ENCODE measurements at places on chromosomes 3 and 15. TPM values are rescaled to one million over a fixed set of nuclear protein-coding genes. Genes with fewer than 3 reads are reported as not detected.

- no peak overlapping the region for H3K27ac ChIP-seq
- peaks cover 6% of the 10 kb centered on the region for H3K27me3 ChIP-seq
- no peaks in the 10 kb centered on the region for H3K4me1 ChIP-seq
- no peak for DNase-seq
These were observed 256.6 kb downstream of the OCA2 start for GRCh38 chr15:27842526-27842925.

DNA sequence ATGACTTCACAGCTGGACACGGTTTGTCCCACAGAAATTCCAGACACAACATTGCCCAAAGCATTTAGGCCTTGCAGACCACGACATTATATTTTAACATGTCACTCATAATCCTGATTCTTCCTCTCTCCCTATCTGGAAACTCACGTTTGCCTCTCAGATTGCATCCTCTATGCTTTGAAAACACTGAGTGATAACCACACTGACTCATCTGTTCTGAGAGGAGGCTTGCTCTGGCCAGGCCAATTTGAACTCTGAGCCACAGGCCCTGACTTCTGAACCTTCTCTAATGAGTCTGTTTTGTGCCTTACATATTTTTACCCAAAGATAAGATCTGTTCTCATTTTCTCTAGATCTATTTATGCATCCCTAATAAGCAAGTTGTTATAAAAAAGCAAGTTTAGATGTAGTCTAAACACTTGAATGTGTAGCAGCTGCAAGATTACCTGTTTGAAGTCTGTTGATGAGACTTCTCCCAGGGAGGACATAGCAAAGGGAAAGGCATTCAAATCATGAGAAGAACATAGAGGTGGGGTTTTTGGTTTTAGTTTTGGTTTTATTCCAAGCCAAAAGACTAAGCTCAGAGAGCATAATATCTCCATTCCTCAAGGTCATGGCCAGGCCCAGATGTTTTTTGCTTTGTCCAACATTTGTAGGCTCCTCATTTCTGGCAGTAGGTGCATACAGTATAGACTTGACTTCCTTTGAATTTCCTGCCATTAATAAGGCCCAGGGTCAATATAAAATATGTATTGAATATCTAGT lies 234.4 kb upstream of the LRTM1 start:
- no peak overlapping the region for H3K27ac ChIP-seq
- H3K4me1 ChIP-seq = no peaks in the 10 kb centered on the region
- no peak for DNase-seq
- no peaks in the 10 kb centered on the region for H3K27me3 ChIP-seq

- no peaks in the 10 kb centered on the region for H3K36me3 ChIP-seq
- no peak overlapping the region for H3K4me3 ChIP-seq
- peaks cover 5% of the 10 kb centered on the region for H3K4me1 ChIP-seq
- no peak for DNase-seq
- no peaks in the 10 kb centered on the region for H3K27me3 ChIP-seq
These were observed 223.6 kb upstream of the TBL1XR1 start for GRCh38 chr3:177420651-177421480.

GRCh38 chr3:186172353-186172752 lies 63.5 kb upstream of the ETV5 start:
- no peaks in the 10 kb centered on the region for H3K36me3 ChIP-seq
- H3K27ac ChIP-seq = peak overlapping the region; percentile 47
- H3K4me3 ChIP-seq = no peak overlapping the region
- peaks cover 6% of the 10 kb centered on the region for H3K4me1 ChIP-seq
- DNase-seq = no peak
- peaks cover 10% of the 10 kb centered on the region for H3K27me3 ChIP-seq

DNA sequence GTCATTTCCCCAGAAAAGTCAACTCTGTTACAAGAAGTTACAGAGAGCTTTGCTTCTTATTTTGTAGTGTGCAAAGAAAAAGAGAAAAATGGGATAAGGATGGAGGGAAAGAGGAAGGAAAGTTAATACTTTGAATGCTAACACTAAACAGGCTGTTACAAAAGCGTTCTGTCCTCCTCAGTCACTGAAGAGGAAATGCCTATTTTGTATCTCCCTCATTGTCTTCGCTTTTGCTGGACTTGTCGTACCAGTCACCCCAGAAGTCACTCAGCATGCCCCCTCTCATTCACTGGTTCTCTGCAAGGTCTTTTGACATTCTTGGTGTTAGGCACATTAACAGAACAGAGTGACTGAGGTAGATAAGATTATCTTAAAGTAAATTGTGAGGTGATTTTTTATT lies 129.6 kb downstream of the ALCAM start:
- peaks cover 12% of the 10 kb centered on the region for H3K36me3 ChIP-seq
- no peaks in the 10 kb centered on the region for H3K27me3 ChIP-seq
- H3K27ac ChIP-seq = peak overlapping the region; percentile 38
- peaks cover 12% of the 10 kb centered on the region for H3K4me1 ChIP-seq
- no peak overlapping the region for H3K4me3 ChIP-seq

GRCh38 chr3:57957824-57958223 lies 50.4 kb upstream of the FLNB start:
- no peak overlapping the region for H3K4me3 ChIP-seq
- H3K27ac ChIP-seq = no peak overlapping the region
- H3K4me1 ChIP-seq = peaks cover 15% of the 10 kb centered on the region
- H3K36me3 ChIP-seq = no peaks in the 10 kb centered on the region

DNA sequence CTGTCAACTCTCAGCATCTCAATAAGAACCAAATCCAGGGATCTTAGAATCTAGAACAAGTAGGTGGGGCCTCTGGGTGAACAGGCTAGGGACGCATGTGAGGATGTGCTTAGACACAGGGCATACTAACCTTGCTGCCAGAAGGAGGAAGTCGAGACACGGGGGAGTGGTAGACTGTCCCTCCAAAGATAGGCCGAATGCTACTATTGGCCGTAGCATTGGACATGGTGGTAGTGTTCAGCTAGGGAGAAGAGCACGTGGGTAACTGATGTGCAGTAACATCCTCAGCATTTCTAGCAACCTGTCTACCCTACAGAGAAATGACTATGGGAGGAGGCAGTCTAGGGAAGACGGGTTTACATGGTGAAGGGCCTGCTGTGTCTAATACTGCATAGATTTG lies 15.6 kb downstream of the RCCD1 start:
- no peak overlapping the region for H3K27ac ChIP-seq
- H3K27me3 ChIP-seq = no peaks in the 10 kb centered on the region
- no peak overlapping the region for H3K4me3 ChIP-seq
- no peaks in the 10 kb centered on the region for H3K4me1 ChIP-seq
- no peak for DNase-seq

GRCh38 chr3:170953736-170954135 lies 45.3 kb upstream of the EIF5A2 start:
- H3K27me3 ChIP-seq = peaks cover 9% of the 10 kb centered on the region
- H3K4me3 ChIP-seq = no peak overlapping the region
- no peaks in the 10 kb centered on the region for H3K36me3 ChIP-seq
- no peak for DNase-seq
- H3K27ac ChIP-seq = no peak overlapping the region

GRCh38 chr15:81106560-81106959 lies 27.5 kb upstream of the CFAP161 start:
- DNase-seq = peak; percentile 14
- H3K27ac ChIP-seq = no peak overlapping the region
- H3K36me3 ChIP-seq = no peaks in the 10 kb centered on the region
- H3K4me1 ChIP-seq = peaks cover 4% of the 10 kb centered on the region
- H3K27me3 ChIP-seq = peaks cover 36% of the 10 kb centered on the region

- peaks cover 36% of the 10 kb centered on the region for H3K4me1 ChIP-seq
- no peak overlapping the region for H3K4me3 ChIP-seq
- no peak for DNase-seq
- no peak overlapping the region for H3K27ac ChIP-seq
- peaks cover 9% of the 10 kb centered on the region for H3K36me3 ChIP-seq
These were observed 11.2 kb downstream of the SCAP start for GRCh38 chr3:47464588-47464987.

- no peak overlapping the region for H3K27ac ChIP-seq
- no peaks in the 10 kb centered on the region for H3K36me3 ChIP-seq
- H3K4me3 ChIP-seq = no peak overlapping the region
- no peaks in the 10 kb centered on the region for H3K4me1 ChIP-seq
- DNase-seq = no peak
- H3K27me3 ChIP-seq = no peaks in the 10 kb centered on the region
These were observed 382.9 kb downstream of the OTOL1 start for GRCh38 chr3:161879470-161879869.

- no peaks in the 10 kb centered on the region for H3K4me1 ChIP-seq
- no peak overlapping the region for H3K4me3 ChIP-seq
- no peaks in the 10 kb centered on the region for H3K36me3 ChIP-seq
- H3K27me3 ChIP-seq = peaks cover 9% of the 10 kb centered on the region
- no peak for DNase-seq
- no peak overlapping the region for H3K27ac ChIP-seq
These were observed 33.6 kb downstream of the ADAMTS17 start for GRCh38 chr15:100308213-100308600.

DNA sequence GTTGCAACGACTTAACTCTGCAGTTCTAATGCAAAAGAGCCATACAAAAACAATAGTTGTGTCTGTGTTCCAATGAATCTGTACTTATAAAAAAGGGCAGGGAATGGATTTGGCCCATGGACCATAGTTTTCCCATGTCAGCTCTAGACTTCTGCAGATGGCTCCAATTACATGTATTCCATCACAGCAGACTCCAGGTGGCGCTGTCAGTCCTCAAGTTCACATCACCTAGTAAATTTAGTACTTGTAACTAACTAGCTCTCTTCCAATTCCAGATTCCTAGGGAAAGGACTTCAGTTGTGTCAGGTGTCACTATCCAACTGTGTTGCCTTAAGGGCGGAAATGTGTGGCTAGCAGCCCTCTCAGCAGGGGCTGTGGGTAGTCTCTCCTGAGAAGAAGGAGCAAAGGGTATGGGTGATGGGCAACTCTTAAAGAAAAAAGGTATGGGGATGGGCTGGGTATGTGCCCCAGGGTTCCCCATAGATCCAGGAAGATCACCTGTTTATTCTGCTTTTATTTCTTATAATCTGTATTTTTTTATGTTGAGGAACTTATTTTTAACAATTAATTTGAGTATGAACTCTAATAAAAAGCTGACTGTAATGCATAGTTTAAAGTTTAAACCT lies 36.2 kb downstream of the BBS4 start:
- DNase-seq = peak; percentile 30
- peaks cover 3% of the 10 kb centered on the region for H3K4me1 ChIP-seq
- peaks cover 16% of the 10 kb centered on the region for H3K36me3 ChIP-seq
- H3K27me3 ChIP-seq = no peaks in the 10 kb centered on the region

DNA sequence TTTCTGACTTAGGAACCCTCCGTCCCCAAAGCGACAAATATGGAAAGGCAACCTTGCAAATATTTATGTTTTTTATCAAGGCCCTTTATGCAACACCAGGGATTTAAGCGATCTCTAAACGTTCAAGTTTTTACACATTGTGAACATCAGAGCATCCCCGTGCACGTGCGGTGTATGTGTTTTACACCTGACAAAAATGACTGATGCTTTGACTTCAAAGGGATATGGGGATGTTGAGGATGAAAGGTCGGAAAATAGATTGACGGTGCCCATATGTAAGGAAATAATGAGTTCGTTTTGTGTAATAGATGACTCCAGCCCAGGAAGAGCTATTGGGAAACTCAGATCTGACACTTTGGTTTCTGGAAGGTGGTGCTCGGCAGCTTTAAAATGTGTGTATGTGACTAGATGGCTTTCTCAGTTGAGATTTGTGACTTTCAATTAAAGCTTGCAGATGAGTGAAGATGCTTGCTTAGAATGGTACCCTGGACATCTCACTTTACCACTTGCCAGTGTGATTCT lies 866 bp downstream of the SLC49A4 start:
- H3K4me3 ChIP-seq = peak overlapping the region; percentile 70
- no peaks in the 10 kb centered on the region for H3K27me3 ChIP-seq
- peaks cover 21% of the 10 kb centered on the region for H3K4me1 ChIP-seq
- DNase-seq = peak; percentile 12
- peak overlapping the region; percentile 72 for H3K27ac ChIP-seq
- H3K36me3 ChIP-seq = no peaks in the 10 kb centered on the region

- no peak overlapping the region for H3K4me3 ChIP-seq
- DNase-seq = no peak
- no peaks in the 10 kb centered on the region for H3K4me1 ChIP-seq
- no peak overlapping the region for H3K27ac ChIP-seq
These were observed 39.7 kb upstream of the PLOD2 start for GRCh38 chr3:146200461-146201220.

DNA sequence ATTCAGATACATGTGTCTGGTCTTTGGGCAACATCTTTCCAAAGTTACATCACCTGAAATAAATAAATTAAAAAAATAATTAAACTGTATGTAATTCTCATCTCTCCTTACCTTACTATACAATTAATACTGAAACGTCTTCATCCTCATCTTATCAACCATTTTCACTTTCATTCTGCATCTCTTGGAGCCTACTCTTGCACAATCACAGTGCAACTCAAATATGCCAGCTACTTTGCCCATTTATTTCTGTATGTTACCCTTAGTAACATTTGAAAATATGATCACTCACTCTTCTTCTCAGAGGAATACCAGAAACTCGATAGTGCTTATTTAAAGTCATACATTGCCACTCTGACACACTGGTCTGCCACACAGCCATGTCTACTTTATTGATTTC lies 1357.1 kb upstream of the CADM2 start:
- DNase-seq = no peak
- no peaks in the 10 kb centered on the region for H3K27me3 ChIP-seq
- no peak overlapping the region for H3K27ac ChIP-seq

DNA sequence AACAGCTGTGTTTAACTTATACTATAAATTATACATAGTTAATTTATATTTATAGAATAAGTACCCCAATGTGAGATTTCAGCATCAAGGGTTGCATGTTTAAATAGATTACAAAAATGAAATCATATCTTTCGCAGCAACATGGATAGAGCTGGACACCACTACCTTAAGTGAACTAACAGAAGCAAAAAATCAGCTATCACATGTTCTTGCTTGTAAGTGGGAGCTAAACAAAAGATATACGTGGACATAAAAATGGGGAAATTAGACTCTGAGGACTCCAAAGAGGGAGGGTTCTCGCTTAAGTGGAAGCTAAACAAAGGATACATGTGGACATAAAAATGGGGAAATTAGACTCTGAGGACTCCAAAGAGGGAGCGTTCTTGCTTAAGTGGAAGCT lies 626.5 kb upstream of the DPPA4 start:
- no peaks in the 10 kb centered on the region for H3K4me1 ChIP-seq
- DNase-seq = no peak
- no peaks in the 10 kb centered on the region for H3K36me3 ChIP-seq

The PLSCR5 gene
- not detected for polyA plus RNA-seq

The PLA2G4E gene
- polyA plus RNA-seq = not detected

The PLCB2 gene
- 15.3 TPM for polyA plus RNA-seq

The EDC3 gene
- polyA plus RNA-seq = 17.1 TPM

The CHRD gene
- not detected for polyA plus RNA-seq

The GPR62 gene
- polyA plus RNA-seq = not detected

The CTXND1 gene
- polyA plus RNA-seq = not detected

The RFTN1 gene
- polyA plus RNA-seq = 126 TPM

The SATB1 gene
- polyA plus RNA-seq = 68.6 TPM
